ENCODE measurements at places on chromosomes 7 and 10.

GRCh38 chr10:127903789-127904188, 3.1 kb upstream of the PTPRE start:
- no peak for DNase-seq

DNA sequence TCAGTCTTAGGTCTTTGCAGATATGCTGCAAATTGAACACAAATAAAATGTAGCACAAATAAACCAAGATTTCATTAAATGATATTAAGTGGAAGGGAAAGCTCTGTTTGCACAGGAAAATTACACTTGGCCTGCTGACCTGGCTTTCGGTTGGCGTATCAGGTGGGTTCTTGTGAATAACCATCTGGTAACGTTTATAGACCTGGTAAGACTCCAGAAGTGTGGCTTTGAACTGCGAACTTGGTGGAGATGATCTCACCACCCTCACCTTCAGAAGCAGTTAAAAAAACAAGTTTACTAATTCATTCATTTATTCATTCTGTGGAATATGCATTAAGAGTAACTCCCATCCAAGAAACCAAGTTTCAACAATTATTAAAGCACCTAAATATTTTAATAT, 28.1 kb downstream of the ATE1 start:
- DNase-seq = no peak

GRCh38 chr7:32489788-32490126, 423 bp downstream of the LSM5 start:
- no peak for DNase-seq

- DNase-seq = no peak
Observed at GRCh38 chr10:26448706-26449435, 10.7 kb downstream of the APBB1IP start.

- DNase-seq = no peak
Observed at GRCh38 chr7:98369726-98370125, 31.2 kb downstream of the BAIAP2L1 start.
